ENCODE measurements at places on chromosomes 7 and 10.

DNA sequence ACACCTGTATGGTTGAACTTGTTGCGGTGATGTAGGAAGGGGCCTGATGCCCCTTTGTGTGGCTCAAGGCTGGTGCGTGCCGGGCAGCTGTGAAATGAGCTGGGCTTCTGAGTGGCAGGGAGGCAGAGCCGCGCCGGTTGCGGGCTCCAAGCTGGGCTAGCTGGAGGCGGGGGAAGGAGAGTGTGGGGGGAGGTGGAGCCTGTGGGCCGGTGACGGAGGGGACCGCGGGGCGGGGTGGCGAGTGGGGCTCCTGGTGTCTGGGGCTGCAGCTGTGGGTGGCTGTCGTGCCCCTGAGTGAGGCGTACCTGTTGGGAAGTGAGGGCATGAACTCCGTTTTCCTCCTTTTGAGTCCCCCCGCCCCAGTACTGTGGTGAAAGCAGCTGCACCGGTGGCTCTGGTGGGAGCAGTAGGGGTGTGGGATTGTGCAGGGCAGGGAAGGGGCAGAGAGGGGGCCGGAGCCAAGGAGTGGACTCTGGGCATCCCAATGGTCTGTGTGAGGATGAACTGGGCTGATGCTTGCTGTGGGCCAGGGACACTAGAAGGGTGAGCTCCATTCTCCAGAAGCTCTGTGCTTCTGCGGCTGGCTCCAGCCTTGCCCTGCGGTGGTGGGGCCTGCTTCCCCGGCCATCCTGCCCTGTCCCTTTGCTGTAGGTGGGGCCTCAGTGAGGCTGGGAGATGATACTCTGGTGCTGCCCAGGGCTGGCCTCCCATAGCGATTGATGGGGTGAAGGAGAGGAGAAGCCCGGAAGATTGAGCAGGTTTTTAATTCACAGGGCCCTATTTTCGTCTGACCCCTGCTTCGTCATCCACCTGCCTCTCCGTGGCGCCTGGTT, 41.7 kb downstream of the INPP5A start:
- no peak for DNase-seq

DNA sequence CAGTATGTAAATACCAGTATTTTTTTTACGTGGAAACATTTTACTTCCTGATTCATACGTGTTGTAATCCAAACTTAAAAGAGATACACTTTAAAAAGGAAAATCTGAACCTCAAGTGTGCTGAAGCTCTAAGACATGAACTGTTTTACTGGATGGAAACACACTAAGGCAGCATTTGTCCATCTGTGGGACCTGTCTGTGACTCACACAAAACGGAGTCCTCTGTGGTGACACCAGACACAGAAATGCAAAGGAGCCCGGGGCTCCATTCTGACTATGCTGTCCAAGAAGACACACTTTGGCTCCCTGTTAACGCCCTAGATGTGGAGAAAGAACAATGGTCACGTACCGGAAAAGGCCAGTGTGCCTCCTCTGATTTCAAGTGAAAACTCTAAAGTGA, 23.9 kb downstream of the RNF133 start:
- no peak for DNase-seq

- DNase-seq, result peak; percentile 68
Observed at GRCh38 chr10:16470747-16471146, 33.9 kb downstream of the PTER start.

GRCh38 chr7:96407427-96407826, 85.5 kb upstream of the SLC25A13 start:
- DNase-seq, result no peak

GRCh38 chr7:73999664-74000435, 28.1 kb upstream of the ELN start:
- DNase-seq, result no peak

DNA sequence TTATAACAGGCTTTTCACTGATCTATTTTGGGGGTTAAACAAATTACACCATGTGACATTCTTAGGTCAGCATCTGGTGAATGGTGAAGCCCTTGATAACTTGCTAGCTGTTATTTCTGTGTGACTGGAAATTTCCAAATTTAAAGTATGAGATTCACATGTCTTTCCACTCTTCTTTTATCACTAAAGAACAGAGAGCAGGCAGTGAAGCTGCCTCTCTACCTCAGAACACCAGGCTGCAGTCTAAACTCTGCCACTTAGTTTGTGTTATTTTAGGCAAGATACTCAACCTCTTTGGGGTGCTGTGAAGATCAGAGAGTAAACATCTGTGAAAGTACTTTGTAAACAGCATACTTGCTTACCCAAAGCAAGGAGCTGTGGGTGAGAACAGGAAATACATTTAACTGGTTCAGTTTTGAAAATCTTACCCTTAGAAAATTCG, 15.5 kb upstream of the SP4 start:
- DNase-seq, result no peak

- no peak for DNase-seq
Observed at GRCh38 chr10:86646933-86647332, 7.4 kb upstream of the OPN4 start.

DNA sequence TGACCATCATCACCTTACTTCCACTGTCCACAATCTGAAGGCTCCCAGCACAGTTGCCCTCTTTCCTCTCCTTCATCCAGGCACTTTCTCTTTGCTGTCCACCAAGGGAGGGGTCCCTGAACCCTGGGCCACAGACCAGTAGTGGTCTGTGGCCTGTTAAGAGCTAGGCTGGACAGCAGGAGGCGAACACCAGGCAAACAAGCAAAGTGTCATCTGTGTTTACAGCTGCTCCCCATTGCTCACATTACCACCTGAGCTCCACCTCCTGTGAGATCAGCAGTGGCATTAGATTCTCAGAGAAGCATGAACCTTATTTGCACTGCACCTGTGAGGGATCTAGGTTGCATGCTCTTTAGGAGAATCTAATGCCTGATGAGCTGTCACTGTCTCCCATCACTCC, 27.7 kb downstream of the FZD1 start:
- no peak for DNase-seq

- DNase-seq, result no peak
Observed at GRCh38 chr7:3978839-3979238, 677.8 kb downstream of the SDK1 start.

GRCh38 chr7:47226696-47227095, 355.2 kb downstream of the TNS3 start:
- DNase-seq, result no peak

DNA sequence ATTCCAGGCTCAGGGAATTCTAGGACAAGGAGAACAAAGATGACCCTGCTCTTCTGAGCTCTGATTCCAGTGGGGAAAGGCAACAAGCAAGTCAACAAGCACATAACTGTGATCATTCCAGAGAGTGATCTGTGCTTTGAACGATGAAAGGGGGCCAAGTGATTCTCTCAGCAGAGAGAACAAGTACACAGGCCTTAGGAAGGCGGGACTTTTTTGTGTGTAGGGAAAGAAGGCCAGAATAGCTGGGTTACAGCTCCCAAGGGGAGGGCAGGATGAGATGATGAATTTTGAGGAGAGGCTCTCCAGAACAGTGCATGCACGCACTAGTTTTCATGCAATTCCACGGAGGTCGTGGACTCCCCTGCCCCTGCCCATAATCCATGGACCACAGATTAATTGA, 565.2 kb downstream of the SDK1 start:
- no peak for DNase-seq

- DNase-seq, result no peak
Observed at GRCh38 chr10:42836771-42837468, 54.3 kb downstream of the BMS1 start.

DNA sequence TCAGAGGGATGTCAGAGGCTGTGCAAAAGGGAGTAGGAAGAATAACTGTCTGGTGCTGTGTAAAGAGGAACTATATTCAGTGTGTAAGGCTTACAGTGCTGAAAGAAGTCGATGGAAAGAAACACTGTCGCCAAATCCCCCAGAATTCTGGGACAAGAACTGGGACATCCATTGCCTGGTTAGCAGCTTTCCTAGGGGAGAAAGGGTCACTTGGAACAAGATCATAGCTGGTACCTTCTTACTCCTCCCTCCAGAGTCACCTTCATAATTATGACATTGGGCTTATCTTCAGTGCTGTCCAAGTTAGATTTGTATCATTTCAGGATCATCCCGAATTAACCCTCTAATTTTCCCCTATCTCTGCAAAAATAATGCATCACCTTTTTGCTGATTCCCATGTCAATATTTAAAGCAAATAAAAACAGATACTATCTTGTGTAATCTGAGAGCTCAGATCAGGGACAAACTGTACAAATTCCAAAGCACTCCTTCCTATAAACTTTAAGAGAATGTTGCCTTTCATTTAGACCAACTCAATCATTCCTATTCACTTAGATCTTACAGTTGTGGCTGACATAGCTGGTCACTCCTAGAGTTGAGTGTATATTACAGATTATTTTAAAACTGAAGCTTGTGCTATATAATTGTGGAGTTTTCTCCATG, 96.5 kb downstream of the DNAH11 start:
- DNase-seq, result no peak

GRCh38 chr7:117777335-117778142, 95.7 kb downstream of the CTTNBP2 start:
- no peak for DNase-seq

DNA sequence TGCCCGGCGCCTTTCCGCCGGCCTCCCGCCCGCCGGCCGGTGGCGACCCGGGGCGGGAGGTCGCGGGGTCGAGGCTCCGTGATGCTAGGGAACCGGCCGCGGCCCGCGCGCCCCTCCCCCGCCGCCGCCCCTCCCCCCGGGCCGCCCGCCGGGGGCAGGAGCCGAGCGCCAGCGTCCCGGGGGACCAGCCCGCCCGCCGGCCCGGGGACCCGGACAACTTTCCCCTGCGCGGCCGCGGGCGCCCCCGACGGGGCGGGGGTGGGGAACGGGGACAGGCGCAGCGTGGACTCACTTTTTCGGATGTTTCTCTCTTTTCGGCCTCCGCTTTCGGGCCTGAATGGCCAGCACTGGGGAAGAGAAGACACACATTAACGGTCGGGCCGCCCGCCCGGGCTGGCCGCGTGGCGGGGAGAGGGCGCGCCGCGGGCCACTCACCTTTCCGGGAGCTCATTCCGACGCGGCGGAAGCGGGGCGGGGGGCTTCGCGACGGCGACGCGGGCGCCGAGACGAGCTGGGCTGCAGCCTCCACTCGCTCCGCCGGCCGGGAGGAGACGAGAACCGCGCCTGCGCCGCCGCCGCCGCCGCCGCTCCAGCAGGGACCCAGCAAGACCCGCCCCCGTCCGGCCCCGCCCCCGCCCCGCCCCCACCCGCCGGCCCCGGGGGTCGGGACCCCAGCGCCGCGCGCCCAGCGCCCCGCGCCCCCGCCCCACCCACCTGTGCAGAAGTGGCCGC, at the start of gene SRPK2:
TSS of gene SRPK2 (minus strand) at position 566 of the 732 bp plus-strand sequence.
- peak; percentile 52 for DNase-seq

- no peak for DNase-seq
Observed at GRCh38 chr7:128890306-128891109, 20.0 kb downstream of the KCP start.

DNA sequence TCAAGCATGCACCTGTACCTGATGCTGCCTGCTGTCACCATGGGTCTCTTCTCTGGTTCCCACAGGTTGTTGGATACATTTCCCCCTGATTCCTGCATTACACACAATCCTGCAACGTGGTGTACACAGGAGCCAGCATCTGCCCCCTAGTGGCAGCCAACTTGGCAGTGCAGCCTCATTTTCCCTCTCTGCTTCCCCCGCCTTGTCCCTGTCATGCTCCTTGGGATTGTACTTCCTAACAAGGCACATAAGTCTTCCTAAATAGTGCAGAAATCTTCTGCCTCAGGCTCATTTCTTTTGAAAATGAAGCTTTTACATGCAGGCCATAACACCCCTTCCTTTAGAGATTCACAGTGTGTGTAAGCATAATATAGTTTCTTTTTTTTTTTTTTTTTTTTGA, 387.5 kb downstream of the CCSER2 start:
- peak; percentile 0 for DNase-seq

DNA sequence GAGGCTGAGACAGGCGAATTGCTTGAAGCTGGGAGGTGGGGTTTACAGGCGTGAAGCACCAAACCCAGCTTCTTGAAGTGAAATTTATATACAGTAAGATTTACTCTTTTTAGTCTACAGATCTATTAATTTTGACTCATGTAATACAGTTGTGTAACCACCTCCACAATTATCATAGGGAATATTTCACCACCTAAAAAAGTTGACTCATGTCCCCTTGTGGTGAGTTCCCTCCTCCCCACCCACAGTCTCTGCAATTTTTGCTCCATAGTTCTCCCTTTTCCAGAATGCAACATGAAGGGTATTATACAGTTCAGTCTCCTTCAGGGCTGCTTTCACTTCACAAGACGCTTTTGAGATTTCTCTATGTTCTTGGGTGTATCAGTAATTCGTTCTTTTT, 156.8 kb downstream of the FAM107B start:
- no peak for DNase-seq

DNA sequence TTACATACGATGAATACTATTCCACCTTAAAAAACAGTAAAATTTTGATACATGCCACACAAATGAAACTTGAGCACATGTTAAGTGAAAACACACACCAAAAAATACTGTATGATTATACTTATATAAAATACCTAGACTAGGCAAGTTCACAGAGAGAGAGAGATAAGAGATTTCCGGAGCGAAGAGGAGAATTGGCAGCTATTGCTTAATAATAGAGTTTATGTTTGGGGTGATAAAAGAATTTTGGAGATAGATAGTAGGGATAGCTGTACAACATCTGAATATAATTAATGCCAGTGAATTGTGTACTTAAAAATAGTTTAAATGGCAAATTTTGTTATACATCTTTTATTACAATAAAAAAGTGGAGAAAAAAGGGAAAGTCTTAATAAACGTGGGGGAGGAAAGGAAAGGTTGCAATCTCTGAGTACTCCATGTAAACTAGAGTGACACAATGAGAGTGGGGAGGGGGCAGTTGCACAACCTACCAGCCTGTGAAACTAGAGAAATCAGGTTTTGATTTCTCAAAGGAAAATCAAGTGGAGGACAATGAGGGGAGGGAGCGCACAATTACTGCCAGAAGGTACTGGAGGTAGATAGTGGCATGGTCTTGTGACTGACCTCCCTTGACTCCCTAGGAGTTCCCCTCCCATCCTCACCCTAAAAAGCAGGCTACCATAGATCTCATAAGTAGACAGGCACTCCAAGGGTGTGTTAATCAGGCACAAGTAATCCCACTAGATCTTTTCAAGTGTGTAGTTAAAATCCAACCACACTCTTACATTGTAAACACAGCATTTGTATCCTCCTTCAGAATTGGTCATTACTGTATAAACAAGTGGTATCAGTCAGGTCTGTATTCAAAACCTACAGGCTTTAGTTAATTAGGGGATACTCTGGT, 31.6 kb upstream of the ANK3 start:
- no peak for DNase-seq

DNA sequence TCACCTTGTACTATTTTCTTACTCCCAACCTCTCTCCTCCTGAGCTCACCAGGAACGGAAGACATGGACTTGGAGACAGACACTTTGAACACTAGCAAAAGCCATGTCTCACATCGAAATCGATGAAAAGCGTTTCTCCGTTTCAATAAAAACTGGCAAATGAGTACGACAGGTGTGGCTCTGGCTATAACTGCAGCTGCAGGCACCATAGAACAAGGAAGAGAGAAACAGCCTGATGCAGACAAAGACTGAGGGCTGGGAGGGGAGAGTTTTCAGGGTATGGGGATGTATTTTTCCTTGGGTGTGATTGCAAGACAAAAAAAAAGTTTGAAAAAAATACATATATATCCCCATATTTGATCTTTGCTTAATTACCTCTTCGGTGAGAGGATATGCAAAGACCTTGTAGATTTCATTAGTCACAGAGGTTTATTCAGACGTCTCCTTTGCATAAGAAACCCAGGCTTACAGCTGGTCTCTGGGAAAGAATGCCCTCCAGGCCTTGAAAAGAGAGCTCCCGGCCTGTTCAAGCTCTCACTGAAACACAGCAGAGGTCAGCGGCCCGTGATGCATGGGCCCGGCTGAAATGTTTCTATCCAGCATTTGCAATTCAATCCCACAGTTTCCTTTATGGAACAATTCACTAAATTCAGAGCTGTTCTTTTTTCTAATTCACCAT, 63.1 kb downstream of the TLL2 start:
- no peak for DNase-seq

GRCh38 chr10:68446179-68446578, 25.6 kb downstream of the DNA2 start:
- DNase-seq, result no peak

Measured in kidney capillary endothelial cell (primary cell).